MG63 (cell line): ENCODE measurements at places on chromosomes 7 and 10. TPM values are rescaled to one million over a fixed set of nuclear protein-coding genes. Genes with fewer than 3 reads are reported as not detected.

DNA sequence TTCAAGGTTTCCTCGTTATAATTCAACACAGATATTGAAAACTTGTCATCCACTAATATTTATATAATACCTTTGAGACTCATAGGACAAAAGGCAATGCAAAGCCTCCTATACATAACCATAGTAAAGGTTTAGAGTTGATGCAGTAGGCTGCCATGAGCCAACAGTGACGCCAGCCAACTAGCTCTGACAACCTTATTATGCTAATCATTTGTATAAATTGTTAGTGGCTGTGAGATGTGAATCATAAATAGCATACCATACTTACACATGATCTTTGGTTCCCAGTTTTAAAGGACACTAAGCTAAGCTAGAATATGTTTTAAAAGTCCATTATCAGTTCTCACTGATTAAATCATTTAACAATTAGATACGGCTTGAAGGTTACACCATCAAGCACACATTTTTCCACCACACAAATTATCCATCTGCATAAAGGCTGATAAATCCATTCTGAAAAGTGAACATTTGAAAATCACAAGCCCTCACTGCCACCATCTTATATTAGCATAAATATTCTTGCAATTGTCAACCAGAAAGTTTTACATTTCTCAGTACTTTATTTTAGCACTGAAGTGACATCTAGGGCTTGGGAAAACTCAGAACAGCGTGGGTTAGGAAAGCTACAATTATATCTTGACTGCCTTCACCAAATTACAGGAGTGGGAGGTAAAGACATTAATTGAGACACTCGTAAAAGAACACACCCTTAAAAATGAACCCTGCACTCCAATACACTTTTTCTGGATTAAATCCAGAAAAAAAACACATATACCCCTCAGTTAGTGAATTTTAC, 30.7 kb downstream of the COA1 start:
- DNase-seq, result peak; percentile 65

GRCh38 chr10:71301371-71301916, 17.6 kb upstream of the SLC29A3 start:
- DNase-seq, result no peak

GRCh38 chr10:45040921-45041542, 40.3 kb downstream of the ZNF22 start:
- DNase-seq, result no peak

- DNase-seq, result no peak
These were observed 22.7 kb downstream of the ELFN1 start for GRCh38 chr7:1692515-1693418.

DNA sequence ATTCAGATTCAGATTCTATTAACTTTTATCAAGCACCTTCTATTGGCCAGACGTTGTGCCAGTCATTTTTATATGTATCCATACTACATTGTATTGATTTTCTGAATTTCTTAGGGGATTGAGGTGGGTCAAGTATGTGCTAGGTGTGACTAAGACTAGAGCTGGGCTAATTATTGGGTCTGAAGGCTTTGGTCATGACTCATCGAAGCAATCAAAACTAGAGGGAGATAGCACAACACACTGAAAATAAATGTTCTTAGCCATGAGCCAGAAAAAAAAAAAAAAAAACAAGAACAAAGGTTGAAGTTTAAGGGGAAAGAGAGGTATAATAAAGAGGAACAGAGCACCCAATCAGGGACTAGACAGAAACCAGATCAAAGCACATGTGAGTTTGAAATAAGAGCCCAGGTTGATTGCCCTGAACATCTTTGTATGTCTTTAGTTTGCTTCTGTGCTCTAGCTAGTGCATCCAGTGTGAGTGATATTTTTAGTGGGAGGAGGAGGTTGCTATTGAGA, 171.6 kb upstream of the FOXP2 start:
- DNase-seq, result no peak

- DNase-seq, result no peak
These were observed 26.9 kb downstream of the NACAD start for GRCh38 chr7:45061806-45062425.

The SEC61A2 gene
- total RNA-seq, result 0.30 and 3.9 TPM in 2 replicates
